ENCODE measurements at places on chromosomes 1 and 21.

DNA sequence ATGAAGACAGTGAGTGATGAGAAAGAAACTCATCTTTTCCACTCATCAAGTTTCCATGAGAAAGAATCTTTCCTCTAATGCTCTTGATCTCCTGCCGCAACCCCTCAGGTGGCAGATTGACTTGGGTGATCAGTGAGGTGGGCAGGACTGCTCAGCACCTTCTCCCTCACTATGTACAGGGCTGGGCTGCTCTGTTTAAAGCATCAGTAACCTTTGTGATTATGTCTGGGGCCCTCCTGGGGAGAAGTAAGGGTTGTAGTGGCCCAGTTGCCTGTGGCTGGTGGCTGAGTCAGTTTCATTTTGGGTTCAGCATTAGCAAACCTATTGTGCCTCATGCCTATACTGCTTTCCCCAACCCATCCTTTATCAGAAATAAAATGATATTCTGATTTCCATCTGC lies 366.0 kb downstream of the TTLL7 start:
- no peak for DNase-seq

GRCh38 chr1:152104854-152105253 lies 10.4 kb downstream of the TCHH start:
- DNase-seq = no peak

DNA sequence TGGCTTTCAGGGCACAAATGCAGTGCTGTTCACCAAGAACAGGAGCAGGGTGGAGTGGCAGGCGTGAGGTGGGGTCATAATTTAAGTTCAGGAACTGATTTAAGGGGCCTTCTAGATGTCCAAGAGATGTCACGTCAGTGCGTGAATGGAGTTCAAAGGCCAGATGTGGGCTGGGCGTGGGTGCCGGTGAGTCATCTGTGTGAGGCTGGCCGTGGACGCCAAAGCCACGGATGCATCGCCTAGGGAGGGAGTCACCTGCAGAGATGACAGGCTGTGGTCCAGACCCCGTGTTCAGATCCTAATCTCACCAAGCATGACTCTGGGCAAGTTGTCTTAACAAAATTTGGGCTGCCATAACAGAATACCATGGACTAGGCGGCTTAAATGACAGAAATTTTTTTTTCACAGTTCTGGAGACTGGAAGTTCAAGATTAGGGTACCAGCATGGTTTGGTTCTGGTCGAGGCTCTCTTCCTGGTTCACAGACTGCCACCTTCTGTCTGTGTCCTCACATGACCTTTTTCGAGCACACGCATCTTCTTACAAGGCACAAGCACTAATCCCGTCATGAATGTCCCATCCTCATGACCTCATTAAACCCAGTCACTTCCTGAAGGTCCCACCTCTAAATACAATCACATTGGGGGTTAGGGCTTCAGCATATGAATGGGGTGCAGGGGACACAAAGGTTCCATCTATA lies 109.6 kb downstream of the PRDM2 start:
- no peak for DNase-seq

GRCh38 chr1:39652105-39652504 lies 12.7 kb upstream of the HEYL start:
- DNase-seq = no peak

GRCh38 chr1:39333296-39333695 lies 128.8 kb downstream of the MACF1 start:
- no peak for DNase-seq

DNA sequence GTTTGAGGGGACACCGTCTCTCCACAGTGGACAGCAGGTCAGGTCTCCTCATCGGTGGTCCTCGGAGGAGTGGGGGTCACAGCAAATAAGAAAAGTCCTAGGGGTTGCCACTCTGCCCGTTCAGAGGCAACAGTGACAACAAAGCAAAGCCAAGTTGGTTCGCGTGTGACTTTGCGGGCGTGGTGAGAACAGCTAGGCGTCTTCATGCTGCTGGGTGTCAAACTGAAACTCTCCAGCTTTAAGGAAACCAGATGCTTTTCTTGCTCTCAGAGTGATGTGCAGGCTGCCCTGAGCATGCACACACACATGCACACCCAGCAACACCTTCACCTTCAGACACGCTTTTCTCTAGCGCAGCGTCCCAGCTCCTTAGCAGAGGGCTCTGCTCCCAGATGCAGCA lies 70.1 kb upstream of the ARHGEF16 start:
- no peak for DNase-seq

DNA sequence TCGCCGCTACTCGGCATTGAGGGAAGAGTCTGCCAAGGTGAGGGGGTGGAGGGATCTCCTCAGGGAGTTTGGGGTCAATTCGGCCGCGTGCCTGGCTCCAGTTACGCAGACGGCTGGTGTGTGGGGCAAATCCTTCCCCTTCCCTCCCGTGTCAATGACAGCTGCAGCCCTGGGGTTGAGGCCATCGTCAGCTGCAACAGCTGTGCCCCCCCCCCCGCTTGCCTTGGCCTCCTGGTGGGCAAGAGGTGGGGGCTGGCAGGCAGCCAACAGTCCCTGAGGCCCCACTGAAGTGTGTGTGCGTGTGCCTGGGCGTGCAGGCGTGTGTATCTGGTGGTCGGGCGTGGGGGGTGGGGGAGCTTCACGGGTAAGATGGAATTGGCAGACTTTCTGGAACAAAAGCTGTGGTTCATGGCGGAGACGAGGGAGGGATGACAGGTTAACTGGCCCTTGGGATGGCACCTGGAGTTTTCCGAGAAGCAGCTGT lies 25.6 kb downstream of the PPFIA4 start:
- no peak for DNase-seq

- DNase-seq = no peak
These were observed 115.0 kb downstream of the SYF2 start for GRCh38 chr1:25117233-25117823.

DNA sequence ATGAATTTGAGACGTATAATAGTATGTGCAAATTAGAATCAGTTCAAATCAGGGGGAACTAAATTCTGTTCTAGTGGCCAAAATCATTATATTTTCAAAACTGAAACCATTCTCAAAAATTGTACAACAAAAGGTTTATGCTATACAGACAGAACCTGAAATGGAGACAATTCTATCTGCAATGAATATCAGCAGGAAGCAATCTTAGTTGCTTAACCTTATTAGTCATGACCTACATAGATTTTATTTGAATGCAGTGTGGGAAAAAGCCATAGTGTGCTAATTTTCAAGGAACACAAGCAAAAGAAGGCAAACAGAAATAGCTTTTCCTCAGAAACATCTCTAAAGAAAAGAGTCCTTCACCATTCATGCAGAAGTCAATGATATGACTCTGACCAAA lies 6.5 kb downstream of the AK5 start:
- no peak for DNase-seq

DNA sequence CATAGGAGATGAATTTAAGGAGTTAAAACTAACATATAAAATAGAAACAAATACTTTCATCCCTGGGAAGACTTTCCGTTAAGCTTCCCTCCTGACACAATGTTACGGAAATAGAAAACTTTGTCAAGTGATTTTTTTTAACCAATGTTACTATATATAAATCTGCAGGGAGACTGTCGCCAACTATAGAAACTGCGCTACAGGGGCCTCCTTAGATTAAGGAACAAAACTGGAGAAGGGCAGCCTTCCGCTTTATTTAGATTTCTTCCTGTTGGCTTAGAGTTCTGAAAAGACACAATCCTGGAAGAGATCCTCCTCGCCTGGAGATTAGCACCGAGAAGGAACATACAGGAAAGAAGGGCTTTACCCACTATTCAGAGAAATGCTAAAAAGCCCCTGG lies 1.5 kb downstream of the MGST3 start:
- no peak for DNase-seq

GRCh38 chr1:26771285-26771642 lies 16.5 kb upstream of the PIGV start:
- DNase-seq = no peak

GRCh38 chr1:43270421-43271095 lies 775 bp downstream of the TMEM125 start:
- no peak for DNase-seq

DNA sequence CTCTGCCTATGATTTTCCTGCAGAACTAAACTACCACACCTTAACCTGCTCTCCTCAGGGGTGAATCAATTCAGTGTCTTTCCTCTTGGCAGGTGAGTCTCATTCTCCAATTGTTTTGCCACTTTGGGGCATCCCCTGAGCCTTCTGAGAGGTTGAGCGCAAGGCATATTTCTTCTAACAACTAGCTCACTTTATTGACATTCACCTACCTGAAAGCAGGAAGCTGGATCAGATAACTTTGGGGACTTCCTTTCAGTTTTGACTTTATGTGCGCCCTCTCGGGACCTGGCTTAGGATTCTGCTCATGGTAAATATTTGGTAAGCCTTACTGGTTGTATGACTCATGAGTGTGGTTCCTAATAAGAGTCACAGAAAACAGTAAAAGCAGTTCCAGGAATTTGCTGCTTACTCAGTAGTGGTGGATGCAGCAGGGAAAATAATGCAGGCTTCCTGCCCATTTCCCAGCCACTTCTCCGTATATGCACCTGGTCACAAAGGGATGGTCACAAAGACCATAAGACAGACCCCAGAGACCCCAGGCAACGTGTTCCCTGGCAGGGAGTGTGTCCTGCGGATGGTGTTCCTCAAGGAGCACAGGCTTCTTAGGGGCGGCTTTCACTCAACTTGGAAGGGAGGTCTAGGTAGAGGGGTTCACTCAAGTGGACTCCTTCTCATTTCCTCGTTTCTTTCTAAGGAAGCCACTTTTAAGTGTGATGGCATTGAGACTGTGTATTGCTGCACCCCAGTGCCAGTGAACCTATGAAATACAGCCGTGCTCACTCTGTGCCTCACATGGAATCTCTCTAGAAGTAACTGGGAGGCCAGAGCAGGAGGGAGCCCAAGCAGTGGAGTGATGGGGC lies 22.0 kb upstream of the BATF3 start:
- DNase-seq = peak; percentile 76

- no peak for DNase-seq
These were observed 32.8 kb upstream of the IL19 start for GRCh38 chr1:206737729-206738201.

- DNase-seq = no peak
These were observed 412 bp downstream of the ABCA4 start for GRCh38 chr1:94120570-94120901.

DNA sequence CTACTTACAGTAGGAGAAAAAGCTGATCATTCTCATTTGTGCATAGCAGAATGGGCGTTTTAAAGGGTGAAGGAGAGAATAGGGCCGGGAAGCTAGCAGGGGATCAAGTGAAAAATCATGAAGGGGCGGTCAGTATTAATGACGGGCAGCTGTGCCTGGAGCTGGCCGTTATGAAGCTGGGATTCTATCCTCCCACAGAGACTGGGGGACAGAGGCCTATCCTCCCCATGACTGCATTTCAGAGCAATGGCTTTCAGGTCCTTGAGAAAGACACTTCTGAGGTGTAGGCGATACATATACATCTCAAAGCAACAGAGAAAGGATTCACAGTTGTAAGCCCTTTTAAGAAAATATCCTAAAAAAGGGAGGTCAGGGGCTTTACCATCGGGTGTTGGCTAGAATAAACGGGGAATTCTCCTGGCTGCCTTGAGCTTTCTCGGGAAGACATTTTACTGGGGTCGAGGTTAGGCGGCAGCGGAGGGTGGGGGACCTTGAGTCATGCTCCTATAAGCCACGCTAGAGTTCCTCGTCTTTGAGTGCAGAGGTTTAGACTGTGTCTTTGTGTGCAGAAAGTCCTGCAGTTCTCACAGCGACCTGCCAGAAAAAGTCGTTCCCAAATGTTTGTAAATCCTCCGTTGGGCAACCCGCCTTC lies 559 bp upstream of the MTARC2 start:
- no peak for DNase-seq

GRCh38 chr1:68103884-68104554 lies 53.6 kb upstream of the DIRAS3 start:
- no peak for DNase-seq

DNA sequence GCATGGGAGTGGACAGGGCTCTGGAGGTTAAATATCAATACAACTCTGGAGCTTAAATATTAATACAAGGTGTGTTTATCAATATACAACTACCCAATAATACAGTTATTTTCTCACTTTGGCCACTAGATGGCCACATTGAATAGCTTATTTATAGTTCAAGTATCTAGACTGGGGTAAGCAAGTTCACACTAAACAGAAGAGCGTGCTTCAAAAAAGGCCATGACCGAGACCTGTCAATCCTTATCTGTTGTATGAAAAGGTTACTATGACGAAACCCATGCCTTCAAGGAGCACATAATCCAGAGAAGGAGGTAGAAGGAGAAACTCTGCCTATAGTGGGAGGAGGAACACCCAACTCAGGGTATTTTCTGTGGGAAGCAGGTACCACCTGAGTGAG lies 29.1 kb downstream of the CHML start:
- DNase-seq = peak; percentile 41

GRCh38 chr1:229883504-229884200 lies 183.4 kb upstream of the GALNT2 start:
- peak; percentile 5 for DNase-seq

DNA sequence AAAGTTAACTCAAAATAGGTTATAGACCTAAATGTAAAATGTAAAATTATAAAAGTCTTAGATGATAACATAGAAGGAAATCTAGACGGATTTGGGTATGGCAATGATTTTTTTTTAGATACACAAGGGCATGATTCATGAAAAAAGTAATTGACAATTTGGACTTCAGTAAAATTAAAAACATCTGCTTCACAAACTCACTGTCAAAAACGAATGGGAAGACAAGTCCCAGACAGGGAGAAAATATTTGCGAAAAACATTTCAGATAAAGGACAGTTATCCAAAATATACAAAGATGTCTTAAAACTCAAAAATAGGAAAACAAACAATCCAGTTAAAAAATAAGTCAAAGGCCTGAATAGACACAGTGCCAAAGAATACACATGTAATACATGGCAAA lies 9.7 kb upstream of the PTGS2 start:
- no peak for DNase-seq

- DNase-seq = no peak
These were observed 274.0 kb upstream of the TMPRSS15 start for GRCh38 chr21:18677632-18678031.

DNA sequence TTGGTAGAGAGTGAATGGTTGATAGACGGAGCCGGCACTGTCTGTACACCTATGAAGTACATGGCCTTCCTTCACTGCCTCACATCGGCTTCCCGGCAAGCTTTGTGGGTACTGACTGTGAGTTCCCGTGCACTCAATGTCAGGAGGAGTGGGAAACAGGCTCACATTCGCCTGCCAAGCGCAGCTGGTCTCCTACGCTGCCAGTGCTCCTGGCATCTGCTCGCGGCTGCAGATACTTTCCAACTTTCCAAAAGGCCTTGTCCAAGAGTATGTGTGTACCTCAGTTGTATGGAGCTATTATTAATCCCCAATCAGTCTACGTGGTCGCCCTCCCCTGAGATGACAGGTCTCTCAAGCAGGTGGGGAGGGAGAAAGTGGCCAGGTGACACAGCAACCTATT lies 180.8 kb downstream of the ZSCAN20 start:
- no peak for DNase-seq

- DNase-seq = no peak
These were observed 49.9 kb downstream of the STUM start for GRCh38 chr1:226598455-226598849.

DNA sequence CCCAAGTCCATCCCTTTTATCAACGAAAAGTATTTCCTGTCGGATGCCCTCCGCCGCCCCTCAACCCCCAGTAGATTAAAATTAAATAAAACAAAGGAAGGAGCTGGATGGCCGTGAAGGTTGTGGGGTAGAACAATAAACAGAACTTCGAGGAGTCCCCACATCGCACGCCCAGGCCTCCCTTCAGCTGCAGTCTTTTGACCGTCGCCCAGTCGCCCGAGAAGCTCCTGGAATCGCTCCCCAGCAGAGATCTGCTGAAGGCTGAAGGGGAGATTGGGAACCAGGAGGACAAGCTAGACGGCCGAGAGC lies 905 bp downstream of the BARHL2 start:
- no peak for DNase-seq

- no peak for DNase-seq
These were observed 12.0 kb upstream of the COL16A1 start for GRCh38 chr1:31715873-31716220.

All from AG20443 (cell line).